NCI-H1092 treated with DMSO at 0.1 percent for 48 hours (cell line): ENCODE measurements at places on chromosomes 12 and 14.
A peak's percentile ranks its signal among the peaks of the same experiment; 100 is the strongest.

DNA sequence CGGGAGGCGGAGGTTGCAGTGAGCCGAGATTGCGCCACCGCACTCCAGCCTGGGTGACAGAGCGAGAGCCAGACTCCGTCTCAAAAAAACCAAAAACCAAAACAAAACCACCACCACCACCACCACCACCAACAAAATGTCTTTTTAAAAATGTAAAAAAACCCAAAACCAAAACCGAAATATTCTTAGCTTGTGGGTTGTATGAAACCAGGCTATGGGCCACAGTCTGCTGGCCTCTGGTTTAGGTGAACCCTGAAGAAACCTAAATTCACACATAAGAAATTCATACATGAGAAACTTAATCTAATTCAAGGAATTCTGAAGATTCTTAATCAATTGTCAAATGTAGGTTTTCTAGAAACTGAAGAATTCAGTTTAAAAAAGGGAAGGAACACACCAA lies 37.6 kb downstream of the INSM2 start:
- no peak for DNase-seq

DNA sequence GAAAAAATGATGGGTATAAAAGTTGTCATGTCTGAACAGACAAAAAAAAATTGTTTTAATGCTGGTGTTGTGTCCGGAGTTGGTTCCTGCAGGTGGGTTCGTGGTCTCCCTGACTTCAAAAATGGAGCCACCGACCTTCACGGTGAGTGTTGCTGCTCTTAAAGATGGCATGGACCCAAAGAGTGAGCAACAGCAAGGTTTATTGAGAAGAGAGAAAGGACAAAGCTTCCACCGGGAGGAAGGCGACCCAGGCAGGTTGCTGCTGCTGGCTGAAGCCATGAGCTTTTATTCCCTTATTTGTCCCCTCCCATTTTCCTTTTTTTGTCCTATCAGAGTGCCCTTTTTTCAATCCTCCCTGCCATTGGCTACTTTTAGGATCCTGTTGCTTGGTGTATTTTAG lies at the start of gene TAS2R31:
TAS2R31 (minus strand) TSS at position 101 of the 400 bp plus-strand sequence; CDS start at position 29, 72 bp downstream.
- no peak for DNase-seq

GRCh38 chr12:97716356-97716755 lies 253.8 kb downstream of the RMST start:
- DNase-seq, result peak; percentile 20

- peak; percentile 68 for DNase-seq
Measured at GRCh38 chr12:117120787-117121186, 21.6 kb upstream of the TESC start.

DNA sequence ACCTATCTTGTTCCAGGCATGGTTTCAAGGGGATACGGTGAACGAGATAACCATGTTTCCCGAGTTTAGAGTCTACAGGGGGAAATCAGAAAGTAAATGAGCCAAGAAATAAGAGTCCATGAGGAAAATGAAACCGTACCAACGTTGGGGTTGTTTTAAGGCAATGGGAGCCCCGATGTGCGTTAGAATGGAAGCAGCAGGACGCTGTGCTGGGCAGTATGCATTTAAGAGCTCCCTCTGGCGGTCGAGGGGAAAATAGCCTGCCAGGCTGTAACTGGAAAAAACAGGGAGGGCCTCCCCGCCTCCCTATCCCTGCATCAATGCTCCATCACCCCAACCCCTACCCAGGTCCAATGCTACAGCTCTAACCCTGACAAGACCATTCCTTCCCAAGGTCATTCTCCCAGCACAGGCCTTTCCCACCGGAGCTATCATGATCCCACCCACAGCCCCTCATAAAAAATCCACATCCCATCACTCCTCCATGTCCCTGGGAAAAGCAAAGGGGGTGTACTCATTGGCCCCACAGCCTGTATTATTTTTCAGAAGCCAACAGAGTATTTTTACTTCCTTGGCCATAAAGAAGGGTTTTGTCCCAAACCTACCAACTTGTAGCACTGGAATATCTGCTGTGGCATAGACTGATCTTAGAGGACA lies 226.3 kb upstream of the NOS1 start:
- peak; percentile 33 for DNase-seq

GRCh38 chr12:69330475-69331473 lies 17.4 kb upstream of the LYZ start:
- peak; percentile 58 for DNase-seq
